ENCODE measurements at places on chromosomes 16 and 17.
A peak's percentile ranks its signal among the peaks of the same experiment; 100 is the strongest.

GRCh38 chr17:74380086-74380958 is 13.0 kb downstream of the GPR142 start:
- no peak for DNase-seq

DNA sequence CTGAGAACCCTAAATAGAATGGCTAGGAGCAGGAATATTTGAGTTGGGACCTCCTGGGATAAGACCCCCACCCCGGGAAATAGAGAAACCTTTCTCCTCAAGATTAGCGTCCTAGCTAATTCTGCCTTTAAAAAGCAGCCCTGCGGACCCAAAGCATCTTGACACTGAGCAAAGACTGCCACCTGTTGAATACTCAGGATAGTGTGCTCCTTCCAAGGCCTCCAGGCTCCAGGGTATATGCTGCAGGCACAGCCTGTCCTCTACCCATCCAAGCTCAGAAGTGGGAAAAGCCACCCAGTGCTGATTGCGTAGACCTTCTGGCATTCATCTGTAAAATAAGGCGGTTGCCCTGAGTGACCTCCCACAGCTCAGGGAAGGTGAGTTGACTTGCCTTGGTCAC is 456.2 kb upstream of the DYNLRB2 start:
- no peak for DNase-seq

DNA sequence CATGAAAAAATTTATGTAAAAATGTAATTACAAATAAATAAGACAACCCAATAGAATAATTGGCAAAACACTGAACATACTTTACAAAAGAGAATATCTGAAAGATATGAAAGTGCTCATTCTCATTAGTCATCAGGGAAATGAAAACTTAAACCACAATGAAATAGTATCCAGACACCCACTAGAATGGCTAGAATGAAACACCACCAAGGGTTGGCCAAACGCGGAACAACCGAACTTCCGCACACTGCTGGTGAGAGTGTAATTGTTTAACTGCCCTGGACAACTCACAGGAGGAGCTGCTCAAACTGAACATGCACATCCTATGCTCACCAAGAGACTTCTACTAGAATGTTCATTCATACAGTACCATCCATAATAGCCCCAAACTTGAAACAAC is 5.8 kb upstream of the ZDHHC7 start:
- DNase-seq = no peak

DNA sequence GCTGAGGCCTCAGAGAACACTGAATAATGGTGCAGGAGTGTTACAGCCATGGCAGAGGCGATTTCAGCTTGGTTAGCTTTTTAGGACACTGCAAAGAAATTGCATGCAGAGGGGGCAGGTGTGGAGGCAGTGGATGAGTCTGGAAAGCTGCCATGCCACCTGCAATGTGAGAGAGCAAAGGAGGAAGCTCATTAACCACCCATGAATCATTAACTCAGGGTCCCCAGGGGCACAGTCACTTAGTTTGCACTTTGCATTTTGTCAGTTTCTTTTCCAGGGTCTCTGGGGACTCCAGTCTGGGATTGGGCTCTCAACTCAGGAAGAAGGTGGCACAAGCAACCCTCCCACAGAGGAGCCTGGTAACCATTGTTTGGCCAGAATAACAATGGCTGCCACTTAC is 132.9 kb downstream of the USP31 start:
- DNase-seq = no peak

GRCh38 chr17:72984145-72984925 is 108.2 kb downstream of the SLC39A11 start:
- peak; percentile 75 for DNase-seq

- no peak for DNase-seq
Observed at GRCh38 chr17:49859991-49860953, 12.4 kb upstream of the TAC4 start.

DNA sequence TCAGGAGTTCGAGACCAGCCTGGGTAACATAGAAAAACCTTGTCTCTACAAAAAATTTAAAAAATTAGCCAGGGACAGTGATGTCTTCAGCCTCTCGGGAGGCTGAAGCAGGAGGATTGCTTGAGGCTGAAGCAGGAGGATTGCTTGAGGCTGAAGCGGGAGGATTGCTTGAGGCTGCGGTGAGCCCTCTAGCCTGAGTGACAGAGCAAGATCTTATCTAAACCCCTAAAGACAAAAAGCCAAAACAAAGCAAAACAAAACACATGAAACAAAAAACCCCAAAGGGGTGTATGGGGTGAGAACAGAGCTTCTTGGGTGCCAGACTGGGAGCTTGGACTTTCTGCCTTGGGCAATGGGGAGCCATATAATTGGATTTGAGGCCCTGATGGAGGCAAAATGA is 2.6 kb downstream of the SPNS3 start:
- DNase-seq = no peak

DNA sequence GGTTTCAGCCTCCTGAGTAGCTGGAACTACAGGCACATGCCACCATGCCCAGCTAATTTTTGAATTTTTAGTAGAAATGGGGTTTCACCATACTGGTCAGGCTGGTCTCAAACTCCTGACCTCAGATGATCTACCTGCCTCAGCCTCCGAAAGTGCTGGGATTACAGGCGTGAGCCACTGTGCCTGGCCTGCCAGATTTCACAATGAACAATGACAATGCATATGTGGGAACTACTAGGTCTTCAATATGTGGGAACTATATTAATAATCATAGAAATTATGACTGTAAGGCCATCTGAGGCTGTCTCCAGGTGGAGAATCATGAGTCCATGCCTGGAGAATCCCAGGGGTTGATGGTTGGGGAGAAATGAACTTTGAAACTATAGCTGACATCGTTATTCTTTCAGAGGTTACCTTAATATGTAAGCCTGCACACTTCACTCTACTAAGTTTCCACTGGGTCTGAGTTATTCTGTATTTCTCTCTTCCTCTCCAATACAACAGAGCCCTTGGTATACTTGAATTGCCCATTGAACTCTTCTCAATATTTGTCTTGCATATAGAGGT is 7.2 kb upstream of the DRC7 start:
- no peak for DNase-seq

DNA sequence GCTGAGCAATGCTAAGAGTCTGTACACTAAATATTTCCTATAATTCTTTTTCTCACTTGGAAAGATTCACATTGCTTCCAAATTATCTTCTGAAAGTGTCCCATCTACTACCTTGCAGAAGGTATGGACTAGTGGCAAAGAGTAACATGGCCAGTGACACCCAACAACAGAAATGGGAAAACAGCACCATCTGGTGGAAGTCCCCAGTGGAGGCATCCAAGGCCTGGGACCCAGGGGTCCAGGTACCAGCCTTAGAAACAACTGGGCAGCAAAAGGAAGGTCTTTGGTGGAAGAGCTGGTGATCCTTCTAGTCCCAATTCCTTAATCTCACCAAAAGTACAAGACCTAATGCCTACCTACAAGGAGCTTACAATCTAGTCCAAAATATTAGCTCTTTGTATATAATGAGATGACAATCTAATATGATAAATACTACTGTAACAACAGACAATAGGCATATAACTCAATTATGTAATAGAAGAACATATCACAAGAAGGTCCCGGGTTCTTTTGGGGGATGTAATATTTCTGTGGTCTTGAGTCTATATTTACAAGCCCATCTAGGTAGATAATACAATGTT is 55.3 kb downstream of the SKAP1 start:
- no peak for DNase-seq

DNA sequence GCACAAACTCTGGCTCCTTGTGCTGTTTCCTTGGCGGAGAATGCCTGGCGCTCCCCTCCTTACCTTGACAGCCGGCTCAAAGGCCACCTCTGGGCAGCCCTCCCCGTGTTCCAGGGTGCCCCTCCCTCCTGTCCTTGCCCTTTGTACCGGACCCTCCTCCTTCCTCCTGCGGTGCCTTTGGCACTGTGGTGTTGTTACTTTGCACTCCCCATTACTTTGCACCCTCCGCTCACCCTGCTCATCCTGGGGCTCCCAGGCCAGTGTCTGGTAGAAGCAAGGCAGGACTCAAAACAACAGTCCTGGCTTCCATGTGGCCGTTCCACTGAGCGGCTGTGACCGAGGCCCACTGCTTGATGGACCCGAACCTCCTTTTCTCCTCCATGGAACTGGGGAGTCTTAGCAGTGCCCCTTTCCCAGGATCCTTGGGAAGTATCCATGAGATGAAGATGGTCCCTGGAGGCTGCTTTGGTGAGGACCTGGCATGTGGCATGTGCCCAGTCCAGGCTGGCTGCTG is 147.8 kb downstream of the CMIP start:
- no peak for DNase-seq

- DNase-seq = no peak
Observed at GRCh38 chr17:6105649-6106007, 35.4 kb downstream of the WSCD1 start.

GRCh38 chr17:45111850-45112249 is 20.5 kb downstream of the PLCD3 start:
- DNase-seq = no peak

- DNase-seq = no peak
Observed at GRCh38 chr17:48994549-48995303, 2.5 kb upstream of the IGF2BP1 start.

- DNase-seq = no peak
Observed at GRCh38 chr16:19112099-19112407, 1.7 kb upstream of the ITPRIPL2 start.

Data from fibroblast of skin of left biceps (primary cell).